Activated CD8-positive, alpha-beta memory T cell treated with anti-CD3 and anti-CD28 coated beads for 4 hours (primary cell): ENCODE measurements at places on chromosomes 6 and 20.

GRCh38 chr20:37938954-37939353, 36.0 kb downstream of the VSTM2L start:
- no peak for DNase-seq

DNA sequence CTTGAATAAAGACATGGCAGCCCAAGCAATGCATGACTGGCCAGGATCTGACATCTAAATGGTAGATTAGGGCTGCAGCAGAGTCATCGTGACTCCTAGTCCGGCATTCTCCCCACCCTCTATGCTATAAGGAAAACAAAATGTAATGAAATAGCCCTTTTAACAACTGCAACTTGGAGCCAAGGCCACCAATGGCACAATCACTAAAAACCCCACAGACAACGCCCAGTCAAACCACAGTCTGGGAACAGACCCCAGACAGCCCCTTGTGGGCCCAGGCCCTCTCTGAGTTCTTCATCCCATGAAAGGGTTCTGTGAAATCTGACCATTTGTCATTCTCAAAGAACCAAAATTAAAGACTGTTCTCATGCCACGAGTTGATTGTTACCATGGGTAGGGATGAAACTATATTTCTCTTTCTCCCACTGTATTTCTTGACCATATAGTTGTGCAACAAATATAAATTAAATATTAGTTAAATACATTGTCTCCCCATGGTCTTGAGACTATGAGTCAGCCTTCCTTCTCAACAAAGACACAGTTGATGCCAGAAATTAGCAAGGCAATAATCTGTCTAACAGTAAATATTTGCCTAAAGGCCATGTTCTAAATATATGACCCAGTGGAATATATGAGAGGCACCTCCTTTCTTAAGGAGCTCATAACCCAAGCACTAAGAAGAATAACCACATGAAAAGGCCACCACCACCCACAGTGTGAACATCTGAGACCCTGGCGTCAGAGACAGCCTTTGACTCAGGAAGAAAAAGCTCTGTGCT, 85.6 kb upstream of the SSTR4 start:
- DNase-seq = no peak

GRCh38 chr20:41050361-41051008, 21.9 kb downstream of the TOP1 start:
- DNase-seq = no peak

GRCh38 chr20:25120457-25120856, 38.5 kb upstream of the VSX1 start:
- no peak for DNase-seq

GRCh38 chr6:42440778-42441696, 10.7 kb downstream of the TRERF1 start:
- DNase-seq = no peak

- DNase-seq = no peak
These were observed 131.8 kb downstream of the VEGFA start for GRCh38 chr6:43901733-43902230.

DNA sequence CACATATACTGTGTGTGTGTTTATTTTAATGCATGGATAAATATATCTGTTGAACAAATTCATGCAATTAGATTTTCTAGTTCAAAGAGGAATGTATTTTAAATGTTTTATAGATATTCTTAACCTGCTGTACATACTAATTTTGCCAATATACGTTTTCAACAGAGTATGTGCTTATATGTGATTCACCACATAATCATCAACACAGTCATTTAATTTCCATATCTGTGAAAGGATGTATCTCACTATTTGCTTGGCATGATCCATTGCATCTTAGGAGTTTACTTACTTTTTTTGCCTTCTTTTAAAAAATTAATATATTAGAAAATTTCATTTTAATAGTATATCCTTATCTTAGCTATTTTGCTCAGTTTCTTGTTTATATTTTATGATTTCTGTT, 902.3 kb upstream of the CITED2 start:
- no peak for DNase-seq

DNA sequence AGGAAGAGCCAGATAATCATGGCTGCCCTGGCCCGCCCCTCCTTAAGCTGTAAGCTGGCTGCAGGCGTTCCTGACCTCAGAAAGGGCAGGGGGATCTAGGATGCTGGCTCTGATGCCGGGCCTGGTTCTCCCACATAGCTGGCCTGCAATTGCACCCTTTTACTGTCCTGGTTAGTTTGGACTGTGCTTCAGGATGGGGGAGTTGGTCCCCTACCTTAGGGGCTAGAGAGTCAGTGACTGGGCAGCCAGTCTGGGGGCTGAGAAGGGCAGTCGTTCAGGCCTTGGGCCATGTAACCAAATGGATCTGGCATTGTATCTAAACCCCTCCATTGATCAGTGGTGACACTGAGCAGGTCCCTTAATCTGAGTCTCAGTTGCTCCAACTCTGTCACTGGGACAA, 40.7 kb downstream of the TGM3 start:
- DNase-seq = no peak

- no peak for DNase-seq
These were observed 8.0 kb upstream of the IER3 start for GRCh38 chr6:30752157-30752927.

DNA sequence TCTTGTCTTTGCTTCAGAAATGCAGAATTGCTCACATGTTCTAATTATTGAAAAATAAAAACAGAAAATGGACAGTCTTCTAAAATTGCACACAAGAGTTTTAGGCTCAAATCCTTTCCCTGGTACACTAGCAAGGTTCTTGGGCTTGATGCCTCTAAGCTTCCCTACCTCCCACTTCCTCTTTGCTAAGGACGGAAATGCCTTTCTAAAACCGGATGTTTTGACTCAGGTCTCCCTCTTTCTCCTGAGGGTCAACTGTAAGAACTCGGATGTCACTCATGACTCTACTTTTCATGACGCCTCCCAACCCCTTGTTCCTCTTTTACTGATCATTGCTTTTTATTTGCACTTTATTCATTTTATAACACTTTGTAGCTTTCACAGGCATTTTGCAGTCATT, 613.5 kb downstream of the C6orf118 start:
- no peak for DNase-seq

- DNase-seq = no peak
These were observed 15.4 kb upstream of the ERVFRD-1 start for GRCh38 chr6:11126876-11127275.

GRCh38 chr20:46991880-46992639, 97.4 kb downstream of the EYA2 start:
- no peak for DNase-seq

- DNase-seq = no peak
These were observed 39.3 kb downstream of the GFOD1 start for GRCh38 chr6:13447949-13448724.

DNA sequence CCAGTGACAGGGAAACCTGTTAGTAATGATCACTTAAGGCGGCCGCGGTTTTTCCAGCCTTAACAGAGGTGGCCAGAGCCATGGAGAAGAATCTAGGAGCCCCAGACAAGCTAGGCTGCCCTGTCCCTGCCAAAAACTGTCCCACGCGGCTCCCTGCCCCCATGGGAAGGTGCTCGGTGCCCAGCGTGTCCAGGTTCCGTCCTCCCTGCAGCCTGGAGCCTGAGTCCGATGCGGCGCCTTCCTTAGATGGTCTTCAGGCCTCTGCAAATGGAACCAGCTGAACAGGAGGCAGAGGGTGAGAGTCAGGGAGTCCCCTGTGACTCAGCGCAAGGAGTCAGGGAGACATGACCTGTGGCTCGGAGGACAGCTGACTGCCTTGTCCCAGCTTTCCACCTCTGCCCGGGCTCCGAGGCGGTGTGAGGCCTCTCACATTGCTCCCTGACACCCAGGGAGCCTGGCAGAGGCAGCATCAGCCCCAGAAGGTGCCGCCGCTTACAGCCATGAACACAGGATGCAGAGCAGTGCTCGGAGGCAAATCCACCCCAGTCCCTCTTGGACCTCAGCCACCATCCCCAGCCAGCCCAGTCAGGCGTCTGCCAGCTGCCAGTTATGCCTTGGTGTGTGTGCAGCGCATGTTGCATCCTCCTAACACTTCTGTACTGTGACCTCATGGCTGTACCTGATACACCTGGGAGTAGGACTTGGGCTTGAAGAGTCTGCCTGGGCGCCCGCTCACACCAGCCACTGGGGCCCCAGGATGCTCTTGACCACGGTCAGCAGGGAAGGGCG, 377.7 kb downstream of the CDH4 start:
- no peak for DNase-seq

GRCh38 chr6:34084591-34085290, 61.1 kb downstream of the GRM4 start:
- DNase-seq = no peak

DNA sequence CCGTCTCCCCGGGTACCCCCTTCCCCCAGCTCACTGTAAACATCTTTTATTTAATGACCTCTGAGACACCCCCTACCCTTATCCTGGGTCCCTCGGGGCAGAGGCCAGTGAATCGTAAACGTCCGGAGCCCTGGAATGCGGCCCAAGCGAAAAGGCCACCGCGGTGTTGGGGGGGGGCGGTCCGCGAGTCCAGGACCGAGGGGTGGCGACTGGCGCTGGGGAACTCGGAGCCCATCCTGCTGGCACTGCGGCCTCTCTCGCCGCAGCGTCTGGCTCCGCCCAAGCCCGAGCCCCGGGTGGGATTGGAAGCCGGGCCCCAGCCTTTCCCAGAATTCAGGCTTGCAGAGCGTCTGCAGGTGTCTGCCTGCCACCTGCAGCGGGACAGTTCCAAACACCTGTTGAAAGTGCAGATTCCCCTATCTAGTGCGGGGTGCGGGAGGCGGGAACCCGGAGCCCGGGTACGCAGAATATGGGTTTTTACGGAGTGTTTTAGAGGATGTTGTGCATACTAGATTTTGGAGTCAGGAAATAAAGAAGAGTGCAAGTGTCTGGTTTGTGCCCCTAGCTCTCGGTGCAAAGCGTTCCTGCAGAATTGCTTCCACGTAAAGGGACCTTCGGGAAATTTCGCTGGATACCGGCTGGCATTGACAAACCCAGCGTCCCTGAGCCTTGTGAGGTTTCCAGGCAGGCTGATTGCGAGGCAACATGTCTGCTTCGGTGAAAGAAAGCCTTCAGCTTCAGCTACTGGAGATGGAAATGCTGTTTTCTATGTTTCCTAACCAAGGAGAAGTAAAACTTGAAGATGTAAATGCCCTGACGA, 800 bp downstream of the RWDD2A start:
- DNase-seq = no peak

- DNase-seq = no peak
These were observed 72.3 kb downstream of the BTBD9 start for GRCh38 chr6:38567436-38567835.

GRCh38 chr6:24460966-24461365, 28.4 kb downstream of the GPLD1 start:
- no peak for DNase-seq

DNA sequence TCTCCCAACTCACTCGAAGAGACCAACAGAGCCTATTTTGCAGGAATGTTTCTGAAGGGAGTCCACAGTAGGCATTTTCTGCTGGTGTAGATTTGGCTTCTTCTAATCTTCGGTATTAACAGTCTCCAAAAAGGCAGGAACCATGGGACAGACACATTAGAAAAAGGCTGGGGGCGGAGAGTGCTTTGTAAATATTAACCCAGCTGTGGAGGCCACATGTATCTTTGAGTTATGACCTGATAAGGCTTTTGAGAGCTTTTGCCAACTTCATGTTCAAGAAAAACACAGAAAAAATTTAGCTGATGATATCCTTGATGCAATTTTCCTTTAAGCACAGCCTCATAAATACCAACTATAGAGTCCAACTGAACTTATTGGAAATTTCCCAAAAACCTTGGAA, 119.4 kb upstream of the TSHZ2 start:
- no peak for DNase-seq

GRCh38 chr6:142353690-142354089, 51.9 kb downstream of the ADGRG6 start:
- no peak for DNase-seq

DNA sequence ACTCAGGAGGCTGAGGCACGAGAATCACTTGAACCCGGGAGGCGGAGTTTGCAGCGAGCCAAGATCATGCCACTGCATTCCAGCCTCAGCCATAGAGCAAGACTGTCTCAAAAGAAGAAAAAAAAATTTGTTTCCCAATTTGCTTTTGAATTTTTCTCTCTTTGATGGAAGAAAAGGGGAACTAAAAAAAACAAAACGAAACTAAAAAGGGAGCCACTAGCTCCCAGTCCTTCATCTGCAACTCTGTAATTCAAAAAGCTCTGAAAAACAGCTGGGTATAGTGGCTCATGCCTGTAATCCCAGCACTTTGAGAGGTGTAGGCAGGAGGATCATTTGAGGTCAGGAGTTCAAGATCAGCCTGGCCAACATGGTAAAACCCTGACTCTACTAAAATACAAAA, 9.5 kb downstream of the OVOL2 start:
- DNase-seq = no peak

GRCh38 chr6:169157197-169158148, 96.2 kb downstream of the THBS2 start:
- DNase-seq = no peak

- no peak for DNase-seq
These were observed 147.2 kb upstream of the EYA4 start for GRCh38 chr6:133093956-133094355.

DNA sequence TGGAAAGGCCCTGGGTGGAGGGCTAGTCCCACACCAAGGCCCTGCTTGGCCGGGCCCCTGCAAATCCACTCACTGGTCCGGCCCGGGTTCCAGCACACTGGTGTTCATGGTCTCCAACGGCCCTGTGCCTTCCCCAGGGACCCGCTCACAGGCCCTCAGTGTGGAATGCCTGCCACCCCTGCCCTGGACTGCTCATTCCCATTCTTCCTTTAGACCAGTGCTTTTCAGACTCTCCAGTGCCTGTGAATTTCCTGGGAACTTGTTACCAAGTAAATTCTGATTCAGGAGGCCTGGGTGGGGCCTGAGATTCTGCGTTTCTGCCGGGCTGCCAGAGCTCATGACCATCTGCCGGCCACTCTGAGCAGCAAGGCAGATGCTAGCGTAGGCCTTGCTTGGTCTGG, 5.7 kb upstream of the PXDC1 start:
- DNase-seq = no peak

GRCh38 chr20:9971746-9972145, 63.0 kb upstream of the ANKEF1 start:
- DNase-seq = no peak

DNA sequence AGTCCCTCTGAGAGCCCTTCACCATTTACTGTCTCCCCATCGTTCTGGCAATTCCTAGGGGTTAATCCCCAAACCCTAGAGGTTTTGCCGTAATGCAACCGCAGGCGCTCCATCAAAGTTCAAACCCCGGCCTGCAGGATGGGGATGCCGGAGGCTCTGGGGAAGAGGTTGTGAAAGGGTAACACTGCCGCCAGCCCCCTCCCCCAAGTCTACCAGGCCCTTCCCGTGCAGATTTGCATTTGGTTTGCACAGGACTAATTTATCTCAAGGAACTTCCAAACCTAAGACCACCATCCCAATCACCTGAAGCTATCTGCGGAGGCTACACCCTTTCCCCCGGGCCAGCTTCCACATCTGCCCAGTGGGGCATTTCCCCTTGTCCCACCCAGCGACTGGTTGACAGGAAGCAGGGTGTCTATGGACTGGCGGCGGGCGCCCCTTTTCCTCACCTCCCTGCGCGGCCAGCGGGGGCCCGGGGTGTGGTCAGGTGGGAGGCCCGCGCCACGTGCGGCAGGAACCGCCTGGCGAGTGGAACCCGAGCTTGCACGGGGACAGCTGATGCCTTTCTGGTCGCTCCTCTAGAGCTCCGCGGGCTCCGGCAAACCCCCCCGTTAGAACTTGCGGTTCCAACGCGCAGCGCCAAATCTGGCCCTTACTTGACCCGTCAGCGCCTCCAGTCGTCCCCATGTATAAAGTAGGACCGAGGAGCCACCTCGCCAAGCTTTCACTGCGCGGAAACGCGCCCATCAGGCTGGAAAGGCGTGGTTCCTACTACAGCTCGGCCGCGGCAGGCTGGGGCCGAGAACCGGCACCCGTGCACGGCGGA, 9.4 kb upstream of the SLC4A11 start:
- DNase-seq = no peak
